T-cell (primary cell): ENCODE measurements at places on chromosomes 13 and 19.

DNA sequence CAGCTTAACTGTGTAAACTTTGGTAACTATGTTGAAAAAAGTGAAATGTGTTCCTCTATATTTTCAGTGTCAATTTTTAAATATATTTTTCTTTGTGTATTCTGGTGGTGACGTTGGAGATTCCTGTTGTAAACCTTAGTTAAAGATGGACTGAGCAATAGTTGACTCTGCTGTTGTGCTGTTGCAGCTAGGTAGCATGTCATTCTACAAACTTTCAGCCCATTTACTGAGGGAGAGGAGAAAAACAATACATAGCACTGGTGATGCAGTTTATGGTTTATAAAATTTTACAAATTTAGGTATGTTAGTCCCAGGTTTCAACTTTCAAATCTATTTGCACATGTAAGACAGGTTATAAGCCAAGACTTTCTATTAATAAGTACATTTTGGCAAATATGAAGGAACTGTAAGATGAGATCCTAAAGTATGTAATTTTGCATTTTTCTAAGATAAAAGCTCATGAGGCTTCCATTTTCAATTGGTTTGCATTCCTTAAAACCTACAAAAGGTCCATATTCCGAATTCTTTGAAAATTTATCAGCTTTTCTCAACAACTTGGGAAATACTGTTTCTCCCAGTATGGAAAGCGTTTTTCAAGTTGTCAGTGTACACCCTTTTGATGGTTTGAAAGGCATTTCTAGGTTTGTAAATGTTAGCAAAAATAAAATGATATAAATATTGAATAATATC, 1.5 kb downstream of the NDFIP2 start:
- no peak for DNase-seq

- DNase-seq, result no peak
These were observed 818.7 kb upstream of the GPC6 start for GRCh38 chr13:92407858-92408257.

DNA sequence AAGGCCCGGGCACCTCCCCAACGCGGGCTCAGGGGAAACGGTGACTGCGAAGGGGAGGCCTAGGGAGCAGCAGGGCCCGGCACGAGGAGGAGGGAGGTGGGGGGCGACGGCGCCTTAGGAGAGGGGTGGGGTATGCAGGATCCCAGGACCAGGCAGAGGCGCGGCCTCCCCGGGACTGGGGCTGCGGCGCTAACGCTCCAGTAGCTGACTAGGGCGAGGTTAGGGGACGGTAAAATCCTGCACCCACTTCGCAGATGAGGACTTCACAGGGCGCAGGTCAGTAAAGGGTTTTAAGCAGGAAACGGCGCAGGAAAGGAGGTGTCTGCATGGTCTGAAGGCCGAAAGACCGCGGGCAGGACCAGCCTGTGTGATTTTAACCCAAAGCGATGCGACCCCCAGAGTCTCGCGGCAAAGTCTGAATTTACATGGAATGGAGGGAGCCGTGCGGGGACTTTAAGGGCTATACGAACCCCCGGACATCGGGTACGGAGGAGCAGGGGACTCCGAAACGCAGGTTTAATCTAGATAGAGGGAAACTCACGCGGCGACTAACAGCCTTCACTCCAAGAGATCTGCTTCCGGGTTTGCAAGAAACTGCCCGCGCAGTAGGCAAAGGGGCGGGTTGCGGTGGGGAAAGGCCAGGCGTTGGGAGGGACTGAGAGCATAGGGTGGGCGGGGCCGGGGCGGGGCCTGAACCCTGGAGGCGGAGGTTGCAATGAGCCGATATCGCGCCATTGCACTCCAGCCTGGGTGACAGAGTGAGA, at the start of gene ZNF665:
ZNF665 (minus strand) TSS at position 588 of the 764 bp plus-strand sequence. CDS start 10,460 bp downstream, outside the sequence.
- DNase-seq, result peak; percentile 78

DNA sequence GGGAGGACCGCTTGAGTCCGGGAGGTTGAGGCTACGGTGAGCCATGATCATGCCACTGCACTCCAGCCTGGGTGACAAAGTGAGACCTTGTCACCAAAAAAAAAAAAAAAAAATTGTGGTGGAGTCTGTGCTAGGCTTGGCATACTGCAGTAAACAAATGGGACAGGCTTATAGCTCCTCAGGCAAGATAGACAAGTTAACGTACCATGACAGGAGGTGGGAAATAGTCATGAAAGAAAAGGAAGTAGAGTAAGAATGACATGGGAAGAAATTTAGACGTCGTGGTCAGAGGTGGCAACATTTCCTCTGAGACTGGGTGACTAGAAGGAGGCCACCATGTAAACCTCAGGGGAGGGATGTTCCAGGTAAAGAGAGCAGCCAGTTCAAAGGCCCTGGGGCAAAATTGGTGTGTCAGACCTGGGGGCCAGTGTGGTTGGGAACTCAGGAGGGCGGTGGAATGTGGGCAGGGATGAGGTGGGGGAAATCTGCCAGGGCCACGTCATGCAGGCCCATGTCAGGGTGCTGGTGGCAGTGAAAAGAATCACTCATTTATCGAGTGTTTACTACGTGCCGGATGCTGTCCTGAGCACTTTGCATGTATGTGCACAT, 5.6 kb downstream of the SNRPA start:
- DNase-seq, result no peak

- DNase-seq, result no peak
These were observed 1.3 kb downstream of the NAT14 start for GRCh38 chr19:55486043-55486970.

DNA sequence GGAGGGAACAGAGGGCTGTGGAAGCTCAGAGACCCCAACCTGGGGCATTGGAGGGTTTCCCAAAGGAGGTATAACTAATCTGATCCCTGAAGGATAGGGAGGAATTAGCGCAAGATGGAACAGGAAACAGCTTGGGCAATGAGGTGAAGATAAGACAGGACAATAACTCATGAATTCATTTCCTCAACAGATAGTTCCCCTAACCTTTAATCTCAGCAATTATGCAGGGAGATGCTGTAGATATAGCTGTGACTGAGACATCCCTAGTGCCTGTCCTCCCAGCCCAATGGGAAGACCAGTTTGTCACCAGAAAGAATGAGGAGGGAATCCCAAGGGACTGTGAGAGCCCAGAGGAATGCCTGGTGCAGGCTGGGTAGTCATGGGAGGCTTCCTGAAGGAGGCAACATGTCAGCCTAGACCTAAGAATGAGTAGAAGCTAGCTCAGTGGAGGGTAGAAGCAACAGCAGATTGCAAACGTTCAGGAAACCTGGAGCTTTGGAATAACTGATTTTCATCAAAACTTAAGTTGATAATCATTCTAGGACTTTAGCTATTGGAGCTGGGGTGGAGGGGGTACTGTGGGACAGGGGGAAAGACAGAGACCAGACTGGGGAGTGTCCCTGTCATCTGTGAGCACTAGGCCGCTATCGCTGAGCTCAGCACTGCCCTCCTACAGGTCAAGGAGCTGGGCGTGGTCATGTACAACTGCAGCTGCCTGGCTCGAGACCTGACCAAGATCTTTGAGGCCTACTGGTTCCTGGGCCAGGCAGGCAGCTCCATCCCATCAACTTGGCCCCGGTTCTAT, 18.8 kb downstream of the HIPK4 start:
- DNase-seq, result no peak

DNA sequence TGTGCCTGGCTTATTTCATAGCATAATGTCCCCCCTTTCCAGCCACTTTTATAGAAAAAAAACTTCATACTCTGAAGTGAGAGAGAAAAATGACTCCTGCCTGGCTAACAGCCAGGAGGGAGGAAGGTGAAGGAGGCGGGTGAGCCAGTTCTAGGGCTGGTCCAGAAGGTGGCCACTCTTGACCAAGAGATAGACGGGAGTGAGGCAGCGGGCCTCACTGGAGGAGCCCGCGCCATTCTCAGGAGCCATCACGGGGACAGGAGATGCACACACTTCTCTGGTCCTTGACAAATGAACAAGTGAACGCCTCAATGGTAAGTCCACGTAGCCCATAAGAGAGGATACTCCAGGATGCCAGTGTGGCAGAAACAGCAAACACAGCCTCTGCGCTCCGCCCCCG, 231.4 kb downstream of the UQCRFS1 start:
- no peak for DNase-seq

DNA sequence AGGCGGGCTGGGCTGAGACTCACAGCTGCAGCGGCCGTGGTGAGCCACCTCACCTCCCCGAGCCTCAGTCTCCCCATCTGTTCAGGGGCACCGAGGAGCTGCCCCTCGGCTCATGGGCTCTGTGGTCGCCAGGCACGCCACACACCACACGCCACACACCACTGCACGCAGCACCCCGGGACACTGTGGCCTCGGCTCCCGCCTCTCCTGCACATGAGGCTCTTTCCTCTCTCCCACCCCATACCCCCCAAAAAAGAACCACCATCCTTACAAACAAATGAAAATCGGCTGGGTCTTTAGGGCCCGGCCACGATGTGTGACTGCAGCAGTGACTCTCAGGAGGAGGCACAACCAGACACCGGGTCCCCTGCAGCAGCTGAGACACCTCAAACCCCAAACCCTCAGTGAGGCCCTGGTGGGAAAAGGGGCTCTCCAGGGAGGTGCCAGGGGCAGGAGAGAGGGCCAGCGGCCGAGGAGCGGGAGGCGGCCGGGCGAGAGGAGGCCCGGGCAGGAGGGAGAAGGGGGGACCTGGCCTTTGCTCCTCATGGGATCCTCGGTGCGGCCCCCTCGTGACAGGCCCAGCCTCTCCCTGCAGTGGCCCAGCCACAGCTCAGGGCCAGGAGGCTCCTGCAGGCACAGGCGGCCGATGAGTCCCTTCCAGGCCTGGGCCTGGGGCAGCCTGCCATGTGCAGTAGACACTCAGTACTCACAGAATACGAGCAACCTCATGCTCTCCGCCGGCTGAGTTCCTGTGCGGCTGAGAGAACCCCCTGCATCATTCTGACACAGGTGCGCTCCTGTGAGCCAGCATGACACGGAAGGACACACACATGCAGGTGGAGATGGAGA, 66.3 kb downstream of the RASA3 start:
- no peak for DNase-seq

- no peak for DNase-seq
These were observed 251.4 kb downstream of the VWA8 start for GRCh38 chr13:41709511-41709910.
